ENCODE measurements at places on chromosomes 12 and 14.
A peak's percentile ranks its signal among the peaks of the same experiment; 100 is the strongest.

DNA sequence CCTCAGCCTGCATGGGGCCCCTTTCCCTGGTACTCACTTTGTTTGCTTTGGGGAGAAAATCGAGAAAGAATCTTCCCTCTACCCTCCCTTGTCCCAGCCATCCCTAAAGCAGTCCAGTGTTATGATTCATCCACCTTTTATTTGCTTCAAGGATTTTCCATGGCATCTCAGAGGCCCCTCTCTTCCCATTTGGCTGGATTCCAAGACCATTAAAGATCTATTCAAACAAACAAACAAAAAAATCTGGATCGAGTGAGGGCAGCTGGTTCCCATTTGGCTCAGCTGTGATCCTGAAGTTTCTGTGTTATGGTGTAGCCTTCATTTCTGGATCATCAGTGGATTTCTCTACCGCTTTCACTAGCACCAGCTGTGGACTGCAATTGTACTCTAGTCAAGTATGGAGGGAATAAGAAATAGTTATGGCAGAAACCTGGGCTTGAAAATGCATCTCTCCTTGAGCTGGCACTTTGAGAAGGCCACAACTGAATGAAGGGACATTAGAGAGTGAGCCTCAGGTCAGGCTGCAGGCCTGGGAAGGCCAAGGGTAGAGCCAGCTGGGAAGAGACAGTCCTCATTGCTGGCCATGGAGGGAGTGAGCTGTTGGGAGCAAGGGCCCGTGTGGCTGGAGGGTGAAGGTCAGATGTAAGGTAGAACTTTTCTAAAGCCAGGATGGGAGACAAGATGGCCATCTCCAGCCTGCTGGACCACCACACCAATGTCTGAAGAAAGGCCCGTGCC lies 13.7 kb downstream of the KRT71 start:
- no peak for DNase-seq

DNA sequence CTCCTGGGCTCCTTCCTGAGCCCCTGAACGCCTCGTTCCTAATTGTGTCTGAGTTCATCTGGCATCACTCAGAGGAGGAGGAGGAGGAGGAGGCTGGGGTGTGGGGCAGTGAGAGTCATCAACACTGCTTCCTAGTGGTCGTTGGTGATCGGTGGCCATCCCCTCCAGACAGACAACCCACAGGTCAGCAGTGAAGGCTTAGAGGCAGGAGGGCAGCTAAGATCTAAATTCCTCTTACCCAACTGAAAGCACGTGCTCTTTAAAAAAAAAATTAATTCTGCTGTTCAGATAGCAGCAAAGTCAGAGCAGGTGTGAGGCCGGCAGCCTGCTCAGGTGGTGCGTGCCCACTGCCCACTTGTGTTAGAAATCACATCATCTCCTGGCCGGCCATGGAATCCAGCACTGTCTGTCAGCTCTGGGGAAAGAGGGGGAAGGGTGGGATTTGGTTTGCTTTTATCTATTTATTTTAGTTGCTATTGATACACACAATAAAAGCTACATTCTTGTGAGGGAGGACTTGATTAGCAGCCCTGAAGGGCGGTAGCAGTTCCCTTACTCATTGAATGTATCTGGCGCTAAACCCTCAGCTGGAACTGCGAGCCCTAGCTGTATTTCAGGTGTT lies 46.6 kb downstream of the PPP2R5C start:
- DNase-seq, result no peak

GRCh38 chr12:110913119-110914056 lies 7.0 kb downstream of the MYL2 start:
- DNase-seq, result peak; percentile 45

GRCh38 chr14:99740411-99740810 lies 52.8 kb upstream of the EML1 start:
- no peak for DNase-seq

DNA sequence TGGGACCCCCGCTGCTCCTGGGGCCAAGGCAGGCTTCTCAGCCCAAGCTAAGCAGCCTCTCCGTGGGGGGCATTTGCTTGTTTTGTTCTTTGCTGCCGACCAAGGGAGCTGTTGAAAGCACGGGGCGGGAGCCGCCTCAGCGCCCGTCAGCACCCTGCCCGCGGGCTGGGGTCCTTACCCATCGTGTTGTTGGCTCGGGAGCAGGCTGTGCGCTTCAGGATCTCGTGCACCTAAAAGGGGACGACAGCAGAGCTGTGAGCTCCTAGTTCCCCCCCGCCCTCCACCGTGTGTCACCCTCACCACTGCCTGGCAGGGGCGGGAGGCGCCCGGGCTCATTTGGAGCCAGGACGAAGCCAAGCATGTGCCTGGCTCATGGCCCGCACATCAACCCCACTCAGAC lies 117.5 kb downstream of the ANO2 start:
- DNase-seq, result no peak

DNA sequence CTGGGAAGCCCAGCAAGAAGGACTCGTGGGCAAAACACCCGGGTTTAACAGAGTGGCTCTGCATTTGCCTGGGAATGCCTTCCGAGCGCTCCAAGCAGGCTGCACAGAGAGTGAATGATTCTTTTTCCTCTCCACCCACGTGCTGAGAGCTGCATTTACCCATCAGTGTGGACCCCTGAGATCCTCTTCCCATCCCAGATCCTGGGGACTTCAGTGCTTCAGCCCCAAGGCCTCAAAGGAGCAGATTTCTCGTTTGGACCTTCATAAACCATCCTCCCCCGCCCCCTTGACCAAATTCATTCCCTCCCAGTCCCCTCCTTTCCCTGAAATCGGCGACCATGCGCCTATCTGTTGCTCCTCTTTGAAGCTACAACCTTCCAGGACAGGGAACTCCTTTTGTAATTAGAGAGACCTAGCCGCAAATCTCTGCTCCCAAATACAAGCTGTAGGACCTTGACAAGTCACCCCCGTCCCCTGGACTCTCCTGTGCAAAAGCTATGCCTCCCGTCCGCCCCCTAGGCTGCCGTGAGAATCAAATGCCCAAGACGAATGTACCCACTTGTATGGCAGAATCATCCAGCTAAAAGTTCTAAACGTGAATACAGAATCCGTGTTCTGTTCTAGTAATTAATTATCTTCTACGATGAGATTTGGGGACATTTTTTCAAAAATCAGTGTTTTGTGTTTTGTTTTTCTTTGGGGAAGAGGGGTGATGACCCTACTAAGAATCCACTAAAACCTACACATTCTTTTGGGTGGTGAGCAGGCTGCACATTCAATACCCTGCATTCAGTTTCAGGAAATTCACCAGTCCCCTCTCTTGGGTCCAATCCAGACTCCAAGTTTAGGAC lies 8.8 kb downstream of the TBX5 start:
- DNase-seq, result no peak

- no peak for DNase-seq
These were observed 133.6 kb upstream of the SLC38A2 start for GRCh38 chr12:46506198-46506597.

Data from suppressor macrophage (primary cell).